ENCODE measurements at places on chromosomes 1 and 21.

- peak; percentile 10 for DNase-seq
Measured at GRCh38 chr1:11749203-11749689, 12.7 kb upstream of the C1orf167 start.

DNA sequence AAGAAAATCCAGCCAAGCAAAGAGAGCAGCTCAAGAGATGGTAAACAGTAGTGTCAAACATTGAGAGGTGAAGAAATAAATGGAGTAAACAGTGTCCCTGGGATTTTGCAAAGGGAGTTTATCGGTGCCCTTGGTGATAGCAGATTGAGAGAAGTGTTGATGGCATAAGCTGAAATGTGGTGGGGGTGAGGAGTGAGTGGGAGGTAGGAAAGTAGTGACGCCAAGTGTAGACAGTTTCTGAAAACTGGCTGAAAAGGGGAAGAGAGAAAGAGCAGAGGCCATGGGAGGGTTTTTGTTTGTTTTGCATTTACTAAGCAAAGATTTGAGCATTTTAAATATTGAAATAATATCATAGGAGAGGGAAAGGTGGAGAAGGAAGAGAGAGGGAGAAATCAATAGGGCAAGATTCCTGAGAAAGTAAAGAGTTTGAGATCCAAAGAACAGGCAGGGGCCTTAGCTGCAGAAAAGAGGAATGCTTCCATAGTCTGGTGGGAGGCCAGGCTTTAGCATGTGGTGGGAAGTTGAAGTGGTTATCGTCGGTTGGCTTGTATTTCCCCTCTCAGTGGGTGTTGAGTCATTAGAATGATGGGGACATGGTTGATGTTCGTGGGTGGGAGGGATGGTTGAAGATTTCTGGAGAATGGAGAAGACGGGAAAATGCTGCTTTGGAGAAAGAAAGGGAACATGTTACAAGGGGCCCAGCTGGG lies 26.8 kb upstream of the RASAL2 start:
- no peak for DNase-seq

DNA sequence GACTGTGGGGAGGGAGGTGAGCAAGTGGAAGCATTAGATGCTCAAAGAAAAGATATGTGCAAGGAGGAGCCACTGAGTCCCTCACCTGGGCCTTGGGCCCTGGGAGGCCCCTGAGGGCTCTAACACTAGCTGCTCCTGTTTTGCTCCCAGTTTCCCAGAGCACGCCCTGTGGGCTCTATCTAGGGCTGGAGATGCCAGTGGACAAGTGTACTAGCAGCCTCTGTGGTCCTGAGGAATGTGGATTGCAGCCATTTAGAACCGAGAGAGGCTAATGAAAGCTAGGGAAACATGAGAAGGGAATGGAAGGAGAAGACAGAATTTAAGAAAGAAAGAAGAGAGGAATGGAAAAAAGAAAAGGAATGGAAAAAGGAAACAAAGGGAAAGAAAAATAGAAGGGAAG lies 10.0 kb upstream of the TBX15 start:
- DNase-seq: no peak

DNA sequence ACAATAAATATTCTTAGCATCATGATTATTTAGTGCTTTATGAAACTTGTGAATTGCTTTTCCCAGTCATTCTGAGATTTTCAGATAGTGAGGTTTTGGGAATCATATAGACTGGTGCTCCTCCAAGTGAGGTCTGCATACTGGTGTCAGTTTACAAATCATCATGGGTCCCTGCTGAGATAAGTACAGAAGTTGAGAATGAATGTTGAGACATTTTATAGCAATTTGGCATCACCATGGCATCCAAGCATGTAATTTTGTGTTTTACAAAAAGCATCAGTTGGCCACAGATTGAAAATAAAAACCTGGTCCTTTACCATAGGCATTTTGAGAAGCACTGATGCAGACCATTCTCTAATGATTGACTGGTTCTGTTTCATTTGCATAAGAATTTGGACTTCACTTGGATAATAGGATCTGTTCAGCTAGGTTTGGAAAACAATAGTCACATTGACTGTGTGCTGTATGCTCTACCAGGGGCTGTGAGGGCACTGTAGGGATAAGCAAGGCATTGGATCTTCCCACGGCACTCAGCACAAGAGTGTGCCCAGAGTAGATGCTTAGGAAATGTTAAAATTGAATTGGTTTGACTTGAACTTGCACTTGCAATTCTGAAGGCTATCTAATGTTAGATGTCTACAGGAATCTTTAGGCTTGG lies 79.0 kb upstream of the JUN start:
- no peak for DNase-seq

DNA sequence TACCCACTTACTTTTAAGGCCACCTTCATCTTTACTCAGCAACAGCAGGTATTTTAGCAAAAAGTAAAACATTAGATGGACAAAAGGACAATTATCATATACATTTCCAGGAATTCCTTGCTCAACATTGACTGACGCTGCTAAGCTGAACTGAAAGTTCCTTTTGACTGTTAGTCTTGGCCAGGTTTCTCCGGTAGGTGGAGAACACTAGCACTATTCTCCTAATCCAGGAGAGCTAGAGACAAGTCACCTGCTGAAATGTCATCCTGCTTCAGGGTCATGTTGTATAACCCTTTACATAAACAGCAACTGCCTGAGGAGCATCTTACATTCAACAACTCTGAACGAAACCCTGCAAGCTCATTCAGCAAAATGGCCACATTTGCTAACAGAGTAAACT lies 109.0 kb upstream of the ESRRG start:
- DNase-seq: no peak

GRCh38 chr21:45132841-45133573 lies 58.6 kb downstream of the ADARB1 start:
- no peak for DNase-seq

GRCh38 chr1:230043081-230043480 lies 24.0 kb upstream of the GALNT2 start:
- no peak for DNase-seq

- DNase-seq: no peak
Measured at GRCh38 chr1:98404866-98405265, 256.7 kb upstream of the SNX7 start.

DNA sequence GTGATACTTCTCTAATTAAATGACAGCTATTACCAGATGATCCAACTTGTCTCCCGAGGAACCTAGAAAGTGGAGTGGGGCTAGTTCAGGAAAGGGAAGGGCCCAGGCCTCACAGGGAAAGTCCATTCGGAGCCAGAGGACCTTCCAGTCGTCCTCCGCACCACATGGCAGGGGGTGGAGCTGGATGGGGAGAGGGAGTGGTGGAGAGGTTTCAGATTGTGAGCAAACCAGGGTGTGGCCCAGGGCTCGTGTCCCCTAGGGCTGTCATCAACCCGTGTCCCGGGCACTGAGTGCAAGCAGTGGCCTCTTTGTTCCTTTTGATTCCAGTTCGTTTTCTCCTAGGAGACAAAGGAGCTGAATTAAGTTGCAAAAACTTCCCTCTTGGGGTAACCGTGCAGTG lies 114.9 kb downstream of the HUNK start:
- no peak for DNase-seq

DNA sequence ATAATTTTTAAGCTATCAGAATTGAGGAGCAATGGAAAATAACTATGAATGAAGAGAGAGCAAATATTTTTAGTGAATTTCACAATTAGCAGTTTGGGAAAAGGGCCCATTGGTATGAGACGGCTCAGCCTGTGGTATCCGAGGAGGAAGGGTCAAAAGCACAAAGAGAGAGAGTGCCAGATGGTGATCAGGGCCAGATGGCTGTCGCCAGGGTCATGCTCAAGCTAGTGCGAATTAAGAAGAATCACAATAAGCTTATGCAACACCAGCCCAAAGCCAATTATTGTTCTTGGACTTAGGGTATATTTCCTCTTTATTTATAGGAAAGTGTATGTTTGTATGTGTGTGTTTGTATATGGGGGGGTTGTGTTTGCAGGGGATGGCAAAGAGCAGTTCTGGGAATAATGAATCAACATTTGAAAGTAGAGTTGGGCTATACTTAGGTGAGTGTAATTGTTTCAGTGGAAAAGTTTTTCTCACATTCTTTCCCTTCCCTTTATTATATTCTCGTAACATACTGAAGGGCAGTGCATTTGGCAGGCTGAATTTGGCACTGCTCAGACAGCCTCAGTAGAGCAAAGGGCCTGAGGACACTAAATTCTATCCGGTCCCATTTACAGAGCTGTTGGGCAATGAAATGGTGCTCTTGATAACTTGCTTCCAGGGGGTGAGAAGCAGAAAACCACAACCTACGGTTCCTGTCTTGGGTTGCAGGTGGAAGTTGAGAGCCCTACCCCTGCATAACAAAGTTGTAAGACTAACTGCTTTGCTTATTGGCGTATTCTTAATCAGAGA lies 19.5 kb upstream of the DDR2 start:
- no peak for DNase-seq

- DNase-seq: no peak
Measured at GRCh38 chr1:197995408-197996258, 78.5 kb downstream of the LHX9 start.

DNA sequence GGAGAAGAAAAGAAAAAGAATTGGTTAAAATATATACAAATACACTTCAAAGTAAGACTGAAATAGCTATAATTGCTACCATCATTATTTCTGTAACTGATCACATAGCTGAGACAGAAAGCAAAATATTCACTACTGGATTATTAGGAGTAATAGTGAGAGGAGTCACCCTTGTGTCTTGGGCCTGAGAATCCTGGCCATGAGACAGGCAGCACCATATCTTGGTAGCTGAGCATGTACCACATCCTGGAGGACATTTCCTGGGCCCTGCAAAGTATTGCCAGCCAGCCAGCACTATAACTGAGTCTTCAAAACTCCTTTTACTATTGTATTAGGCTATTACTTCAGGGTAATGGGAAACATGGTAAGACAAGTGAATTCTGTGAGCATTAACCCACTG lies 63.5 kb downstream of the C1orf185 start:
- DNase-seq: no peak

GRCh38 chr1:207691841-207692240 lies 46.9 kb downstream of the CR1L start:
- no peak for DNase-seq

DNA sequence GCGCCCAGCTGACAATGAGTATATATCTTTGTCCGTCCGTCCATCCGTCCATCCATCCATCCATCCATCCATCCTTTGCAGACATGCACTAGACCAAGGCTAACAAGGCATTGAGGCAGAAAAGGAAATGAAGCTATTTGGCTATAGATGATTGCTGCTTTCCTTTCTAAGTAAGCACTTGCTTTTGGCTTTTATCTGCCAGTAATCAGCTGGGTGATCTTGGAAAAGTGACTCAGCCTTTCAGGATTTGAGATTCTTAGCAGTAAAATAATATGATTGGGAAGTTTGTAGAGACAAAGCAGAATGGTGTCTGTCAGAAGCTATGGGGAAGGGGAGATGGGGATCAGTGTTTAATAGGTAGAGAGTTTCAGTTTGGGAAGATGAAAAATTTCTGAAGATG lies 22.7 kb downstream of the ZFYVE9 start:
- no peak for DNase-seq

DNA sequence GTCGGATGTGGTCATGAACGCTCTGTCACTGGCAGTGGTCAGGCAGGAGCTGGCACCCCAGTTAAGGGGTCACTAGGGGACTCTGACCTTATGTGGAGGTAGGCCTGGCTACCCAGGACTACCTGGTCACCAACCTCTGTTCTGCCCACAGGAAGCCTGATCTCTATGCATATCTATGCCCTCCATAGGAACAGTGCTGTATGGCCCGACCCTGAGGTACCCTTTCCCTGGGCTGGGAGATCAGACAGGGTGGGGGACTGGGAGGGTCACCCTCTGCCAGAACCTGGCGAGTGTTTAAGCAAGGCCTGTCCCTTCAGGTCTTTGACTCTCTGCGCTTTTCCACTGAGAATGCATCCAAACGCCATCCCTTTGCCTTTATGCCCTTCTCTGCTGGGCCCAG lies 19.0 kb downstream of the CYP4B1 start:
- no peak for DNase-seq

DNA sequence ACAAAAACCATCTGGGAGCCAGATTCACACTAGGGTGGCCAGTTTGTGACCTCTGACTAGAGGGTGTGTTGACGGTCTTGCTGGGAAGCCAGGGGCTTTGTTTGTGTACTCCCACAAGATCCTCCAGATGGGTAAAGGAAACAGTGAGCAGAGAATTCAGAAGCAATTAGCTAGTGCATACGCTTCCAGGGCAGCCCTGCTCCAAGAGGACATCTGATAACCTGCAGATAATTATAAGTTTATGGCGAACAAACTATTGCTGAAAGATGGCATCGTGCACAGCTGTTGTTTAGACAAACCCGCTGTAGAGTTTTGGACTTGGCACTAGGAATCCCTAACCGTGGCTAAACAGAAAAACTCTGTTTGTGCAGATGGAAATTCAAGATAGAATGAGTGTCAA lies 326.4 kb downstream of the TGFB2 start:
- DNase-seq: no peak

GRCh38 chr1:213876531-213876930 lies 111.2 kb upstream of the PROX1 start:
- no peak for DNase-seq

- DNase-seq: peak; percentile 36
Measured at GRCh38 chr1:31931593-31932225, 6.5 kb downstream of the PTP4A2 start.

GRCh38 chr1:241118049-241118448 lies 239.0 kb downstream of the RGS7 start:
- DNase-seq: no peak

- no peak for DNase-seq
Measured at GRCh38 chr21:33206771-33207281, 22.9 kb upstream of the IFNAR2 start.

GRCh38 chr1:11855430-11855829 lies 3.3 kb downstream of the NPPB start:
- no peak for DNase-seq

GRCh38 chr1:159218649-159219636 lies 14.3 kb downstream of the ACKR1 start:
- DNase-seq: no peak

DNA sequence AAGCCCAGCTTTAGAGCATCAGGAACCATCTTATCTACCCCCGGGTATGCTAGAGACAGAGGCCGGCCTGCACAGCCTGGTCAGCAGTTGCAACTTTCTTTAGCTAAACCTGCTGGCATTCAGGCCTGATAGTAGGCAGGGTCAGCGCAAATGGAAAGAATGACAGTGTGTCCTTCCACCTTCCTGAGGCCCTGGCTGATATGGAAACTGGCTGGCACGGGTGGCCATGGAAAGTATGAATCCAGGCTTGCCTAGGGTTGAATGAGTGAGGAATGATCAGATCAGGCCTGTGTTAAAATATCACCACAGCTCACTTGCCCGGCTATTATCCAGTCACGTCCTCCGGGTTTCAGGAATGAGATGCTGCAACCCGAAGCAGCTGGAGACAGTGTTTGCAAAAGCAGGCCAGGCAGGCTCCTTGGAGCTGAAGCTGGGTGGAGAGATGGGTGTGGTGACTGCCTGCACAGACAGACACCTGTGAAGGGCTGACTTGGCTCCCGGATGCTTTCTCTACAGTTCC lies 34.7 kb downstream of the RCAN1 start:
- DNase-seq: no peak

DNA sequence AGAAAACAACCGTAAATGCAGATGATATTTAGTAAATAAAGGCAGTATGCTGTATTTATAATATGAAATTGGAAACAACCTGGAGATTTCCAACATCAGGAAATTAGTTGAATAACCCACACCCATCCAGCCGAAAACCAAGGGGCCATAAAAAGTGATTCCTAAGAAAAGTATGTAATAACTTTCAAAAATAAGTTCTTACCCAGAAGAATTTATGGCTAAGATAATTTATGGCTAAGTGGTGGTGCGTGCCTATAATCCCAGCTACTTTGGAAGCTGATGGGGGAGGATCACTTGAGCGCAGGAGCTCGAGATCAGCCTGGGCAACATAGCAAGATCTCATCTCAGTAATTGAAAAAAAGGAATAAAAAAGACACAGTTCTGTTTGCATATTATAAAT lies 43.2 kb downstream of the TMCO4 start:
- no peak for DNase-seq
